ENCODE measurements at places on chromosomes 16 and 17.

DNA sequence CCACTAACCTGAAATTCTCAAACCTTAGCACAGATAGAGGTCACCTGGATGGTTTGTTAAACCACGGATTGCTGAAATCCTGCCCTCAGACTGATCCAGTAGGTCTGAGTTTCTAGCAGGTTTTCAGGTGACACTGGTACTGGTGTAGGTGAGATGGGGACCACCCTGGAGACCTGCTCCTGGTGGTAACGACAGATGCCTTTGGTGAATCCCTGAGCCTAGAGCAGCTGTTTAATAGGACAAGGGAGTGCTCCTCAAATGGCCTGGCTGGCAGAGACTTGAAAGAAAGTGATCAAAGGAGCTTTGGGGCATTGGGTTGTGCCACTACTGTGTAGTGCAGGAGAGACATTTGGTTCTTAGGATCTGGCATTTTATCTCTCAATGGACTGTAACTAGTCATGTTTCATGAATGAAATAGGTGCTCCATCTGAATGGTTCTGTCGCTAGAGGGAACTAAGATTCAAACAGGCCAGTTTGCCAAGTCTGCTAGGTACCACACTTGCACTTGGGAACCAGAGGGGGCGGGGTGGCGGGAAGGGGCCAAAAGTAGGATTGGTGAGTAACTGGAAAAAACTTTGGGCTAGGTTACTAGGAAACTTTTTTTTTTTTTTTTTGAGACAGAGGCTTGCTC lies 2.9 kb upstream of the IFI35 start:
- DNase-seq = no peak

- DNase-seq = no peak
Measured at GRCh38 chr16:57531253-57531575, 5.2 kb downstream of the CCDC102A start.

DNA sequence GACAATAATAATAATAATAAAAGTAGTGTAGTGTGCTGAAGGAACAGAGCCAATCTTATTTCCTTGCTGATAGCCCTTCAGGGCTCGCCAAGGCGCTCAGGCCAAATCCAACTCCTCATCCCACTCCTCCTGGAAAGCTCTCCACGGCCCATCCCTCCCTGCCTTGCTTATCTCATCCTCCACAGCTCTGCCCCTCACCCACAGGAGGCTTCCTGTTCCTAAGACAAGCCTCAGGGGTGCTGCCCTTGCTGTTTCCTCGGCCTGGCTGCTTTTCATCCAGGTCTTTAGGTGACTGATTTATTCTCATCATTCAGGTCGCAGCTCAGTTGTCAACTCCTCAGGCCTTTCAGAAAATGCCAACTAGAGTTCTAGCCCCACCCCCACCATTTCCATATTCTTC lies 11.2 kb downstream of the GTF3C1 start:
- no peak for DNase-seq

DNA sequence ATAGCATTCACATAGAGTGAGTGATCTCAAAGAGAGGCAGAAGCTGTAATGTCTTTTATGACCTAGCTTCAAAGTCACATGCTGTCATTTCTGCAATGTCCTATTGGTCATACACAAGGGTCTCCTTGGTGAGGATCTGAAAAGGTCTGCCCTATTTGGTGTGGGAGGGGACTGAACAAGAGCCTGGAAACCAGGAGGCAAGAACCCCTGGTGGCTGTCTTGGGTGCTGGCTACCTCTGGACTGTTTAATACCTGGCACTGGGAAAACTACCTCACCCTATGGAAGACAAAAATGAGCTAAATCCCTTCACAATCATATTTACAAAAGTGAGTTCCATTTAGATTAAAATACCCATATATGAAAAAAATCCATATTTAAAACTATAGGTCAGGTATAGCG lies 9.0 kb downstream of the KCTD13 start:
- no peak for DNase-seq

DNA sequence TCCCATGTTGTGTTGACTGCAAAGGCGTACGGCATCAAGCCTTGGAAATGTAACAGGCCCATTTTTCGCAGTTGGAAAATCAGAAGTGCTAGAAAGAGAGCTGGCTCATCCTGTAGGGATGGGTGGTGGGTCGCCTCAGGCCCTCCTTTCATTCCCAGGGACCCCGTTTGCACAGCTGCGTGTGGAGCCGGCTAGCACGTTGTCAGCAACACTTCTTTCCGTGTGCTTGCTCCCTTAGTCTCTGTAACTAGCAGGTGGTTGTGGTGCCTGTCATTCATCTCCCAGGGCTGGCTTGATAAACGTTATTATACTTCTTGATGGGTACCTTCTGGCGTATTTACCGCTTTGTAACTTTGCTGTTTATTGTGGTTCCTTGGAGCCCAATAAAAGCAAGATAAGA lies 239.0 kb upstream of the CACNG5 start:
- no peak for DNase-seq

- DNase-seq = no peak
Measured at GRCh38 chr17:81095383-81095762, 60.4 kb downstream of the BAIAP2 start.

DNA sequence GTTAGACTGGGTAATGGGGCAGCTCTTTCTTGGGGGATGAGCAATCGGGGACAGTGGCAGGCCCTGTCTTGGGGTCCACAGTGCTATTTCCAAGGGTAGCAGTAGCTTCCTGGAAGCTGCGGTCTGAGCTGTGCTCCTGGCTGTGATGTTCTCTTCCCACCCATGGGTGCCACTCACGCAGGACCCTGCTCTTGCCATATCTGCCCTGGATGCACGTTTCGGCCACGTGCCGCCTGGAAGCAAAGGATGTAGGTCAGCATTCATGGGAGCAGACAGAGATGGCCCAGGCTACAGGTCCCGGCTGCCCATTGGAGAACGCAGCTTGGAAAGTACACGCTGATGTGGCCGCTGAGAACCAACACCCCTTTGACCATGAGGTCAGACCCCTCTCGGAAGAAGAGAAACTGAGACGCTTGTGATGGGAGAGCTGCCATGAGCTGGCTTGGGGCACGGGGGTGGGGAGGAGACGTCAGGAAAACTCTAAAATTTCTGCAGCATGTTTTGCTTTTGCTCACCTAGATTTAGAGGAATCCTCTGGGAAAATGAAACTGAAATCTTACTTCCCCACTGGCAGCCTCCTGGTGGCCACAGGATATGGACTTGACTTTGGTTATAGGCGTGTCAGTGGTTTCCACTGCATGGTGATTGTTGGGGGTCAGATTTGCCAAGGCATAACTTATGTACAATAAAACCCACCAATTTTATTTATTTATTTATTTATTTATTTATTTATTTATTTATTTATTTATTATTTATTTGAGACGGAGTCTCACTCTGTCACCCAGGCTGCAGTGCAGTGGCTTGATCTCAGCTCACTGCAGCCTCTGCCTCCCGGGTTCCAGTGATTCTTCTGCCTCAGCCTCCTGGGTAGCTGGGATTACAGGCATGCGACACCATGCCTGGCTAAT lies 36.2 kb upstream of the IRF8 start:
- DNase-seq = no peak

DNA sequence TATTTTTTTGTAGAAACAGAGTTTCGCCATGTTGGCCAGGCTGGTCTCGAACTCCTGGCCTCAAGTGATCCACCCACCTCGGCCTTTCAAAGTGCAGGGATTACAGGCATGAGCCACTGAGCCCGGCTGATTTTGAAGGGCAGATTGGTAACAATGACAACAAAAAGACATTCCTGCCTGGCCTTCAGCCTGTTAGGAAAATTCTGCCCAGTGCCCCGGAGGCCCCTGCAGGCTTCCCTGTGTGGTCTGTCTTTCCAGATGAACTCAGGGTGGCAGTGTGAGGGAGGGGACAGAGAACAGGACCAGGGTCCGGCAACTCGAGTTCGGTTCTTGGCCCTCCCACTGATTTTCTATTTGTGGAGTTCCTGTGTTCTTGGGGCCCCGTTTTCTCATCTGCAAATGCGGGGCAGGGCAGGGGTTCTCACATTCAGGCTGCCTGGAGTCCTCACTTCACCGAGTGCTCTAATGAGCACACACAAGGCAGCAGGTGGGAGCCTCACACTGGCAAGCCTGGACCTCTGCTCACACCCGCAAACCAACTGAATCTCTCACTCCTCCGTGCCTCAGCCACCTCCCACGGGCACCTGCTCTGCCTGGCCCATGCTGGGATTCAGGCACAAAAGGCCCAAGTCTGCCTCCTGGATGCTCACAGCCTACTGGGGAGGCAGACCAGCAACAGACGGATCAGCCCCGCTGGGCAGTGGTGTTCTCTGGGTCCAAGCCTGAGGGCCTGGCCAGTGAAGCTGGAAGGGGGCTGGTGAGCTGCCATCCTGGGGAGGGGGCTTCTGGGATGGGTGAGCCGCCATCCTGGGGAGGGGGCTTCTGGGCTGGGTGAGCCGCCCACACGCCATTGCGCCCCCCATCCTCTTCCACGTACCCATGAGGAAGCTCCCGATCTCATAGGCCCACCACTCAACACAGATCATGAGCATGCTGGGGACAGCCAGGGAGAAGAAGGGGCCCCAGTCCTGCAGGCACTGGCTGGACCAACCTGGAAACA lies 10.3 kb downstream of the SLC47A2 start:
- no peak for DNase-seq
